ENCODE measurements at places on chromosomes 7 and 10.

GRCh38 chr10:22849077-22849805 lies 78.6 kb upstream of the ARMC3 start:
- DNase-seq: no peak

- DNase-seq: no peak
These were observed 453.1 kb downstream of the SORCS1 start for GRCh38 chr10:106711313-106711906.

DNA sequence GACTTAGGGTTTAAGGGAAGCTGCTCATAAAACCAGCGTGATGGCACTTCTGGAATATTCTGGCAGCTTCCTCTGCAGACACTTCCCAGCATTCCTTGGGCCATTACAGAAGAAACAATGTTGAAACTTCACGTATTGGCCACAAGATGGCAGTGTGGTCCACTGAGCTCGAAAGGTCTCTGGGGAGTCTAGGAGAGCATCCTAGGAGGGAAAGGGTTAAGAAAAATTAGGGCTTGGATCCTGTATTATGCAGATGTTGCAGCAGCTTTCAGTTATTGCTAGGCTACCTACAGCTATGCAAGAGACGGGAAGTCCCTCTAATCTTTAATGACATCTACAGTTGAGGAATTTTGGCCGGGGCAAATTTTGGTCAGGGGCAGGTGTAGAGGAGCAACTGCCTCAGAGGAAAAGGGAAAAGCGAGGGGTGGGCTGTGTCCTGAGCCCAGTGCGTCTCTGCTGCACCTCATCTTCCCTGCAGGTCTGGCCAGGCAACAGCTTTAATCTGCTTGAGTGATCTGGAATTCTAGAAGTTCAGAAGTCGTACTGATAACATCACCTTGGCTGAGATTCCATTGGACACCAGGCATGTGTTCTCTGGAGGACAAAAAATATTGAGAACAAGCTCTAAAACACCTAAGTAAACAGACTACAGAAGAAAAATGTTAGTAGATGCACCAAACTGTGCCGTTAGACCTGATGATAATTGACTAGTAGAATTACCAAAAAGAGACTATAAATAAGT lies 220.8 kb upstream of the PRSS58 start:
- DNase-seq: no peak

DNA sequence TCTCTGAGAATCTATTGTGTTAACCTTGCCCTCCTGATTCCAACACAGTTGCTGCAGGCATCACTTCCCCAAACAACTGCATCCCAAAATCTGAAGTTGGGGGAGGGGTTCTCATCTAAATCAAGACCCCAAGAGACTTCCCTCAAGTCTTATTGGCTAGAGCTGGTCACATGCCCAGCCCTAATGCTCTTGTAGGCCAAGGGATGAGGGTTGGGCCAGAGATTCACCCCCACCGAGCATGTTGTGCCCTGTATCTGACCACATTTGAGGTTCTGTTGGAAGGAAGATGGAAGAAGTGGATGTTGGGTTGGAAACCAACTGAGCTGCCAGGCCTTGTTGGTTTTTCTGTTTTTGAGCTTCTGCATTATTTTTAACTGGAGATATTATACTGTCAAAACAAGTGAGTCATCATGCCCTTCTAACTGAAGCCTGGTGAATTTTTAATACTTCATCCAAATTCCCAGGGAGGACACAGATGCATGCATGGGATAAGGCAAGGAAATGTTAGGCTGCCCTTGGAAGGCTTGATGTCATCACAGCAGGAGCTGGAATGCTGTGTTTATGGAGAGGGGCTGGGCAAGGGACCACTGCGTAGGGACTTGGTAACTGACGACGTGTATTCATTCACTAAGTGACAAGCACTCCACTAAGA lies 68.6 kb upstream of the CACUL1 start:
- DNase-seq: no peak

- DNase-seq: no peak
These were observed 354.6 kb downstream of the PHF14 start for GRCh38 chr7:11328309-11328708.

- no peak for DNase-seq
These were observed 152.2 kb downstream of the DNAJB6 start for GRCh38 chr7:157488966-157489365.

GRCh38 chr10:86792461-86793167 lies 36.2 kb downstream of the BMPR1A start:
- no peak for DNase-seq

GRCh38 chr7:94252971-94253370 lies 141.7 kb upstream of the COL1A2 start:
- DNase-seq: no peak

DNA sequence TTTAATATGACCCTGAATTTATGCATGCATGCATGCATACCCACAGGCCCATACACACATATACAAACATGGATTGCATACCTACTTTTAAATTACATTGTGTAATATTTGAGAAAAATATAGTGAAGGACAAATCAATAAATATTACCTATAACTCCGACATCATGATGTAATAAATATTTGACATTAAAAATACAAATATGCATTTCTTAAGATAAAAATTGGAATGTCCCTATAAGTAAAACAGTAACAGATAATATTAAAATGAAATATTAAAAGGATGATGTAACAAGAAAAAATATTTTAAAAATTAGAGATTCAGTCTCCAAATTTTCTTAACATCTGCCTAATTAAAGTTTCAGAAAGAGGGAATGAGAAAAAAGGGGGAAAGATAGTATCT lies 433.0 kb downstream of the MDFIC start:
- no peak for DNase-seq

DNA sequence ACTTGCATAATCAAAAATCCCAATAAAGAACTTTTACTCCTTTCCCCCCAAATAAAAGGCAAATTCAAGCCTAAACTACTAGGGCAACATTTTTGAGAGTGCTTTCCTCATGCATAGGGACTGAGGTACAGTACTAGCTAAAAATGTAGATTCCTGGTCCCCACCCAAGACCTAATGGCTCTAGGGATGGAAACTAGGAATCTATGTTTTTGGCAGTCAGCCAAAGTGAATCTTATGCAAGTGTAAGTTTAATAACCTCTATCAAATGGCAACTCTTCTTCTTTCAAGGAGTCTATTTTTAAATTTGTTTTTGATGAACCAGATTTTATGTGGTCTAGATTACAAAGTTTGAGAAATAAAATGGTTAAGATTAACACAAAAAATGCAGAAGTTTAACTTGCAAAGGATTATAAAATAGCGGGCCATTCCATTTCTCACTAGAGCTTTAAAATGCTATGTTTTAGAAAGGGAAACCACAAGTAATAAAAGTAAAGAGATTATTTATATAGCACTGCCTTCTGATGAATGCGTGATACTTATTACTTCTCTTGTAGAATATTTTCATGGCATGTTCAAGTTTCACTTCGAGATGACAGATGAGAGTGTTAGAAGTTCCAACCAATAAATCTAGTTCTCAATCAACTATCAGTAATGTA lies 70.4 kb upstream of the MDFIC start:
- DNase-seq: no peak

- DNase-seq: no peak
These were observed 128.4 kb upstream of the PPP2R2D start for GRCh38 chr10:131772441-131772840.

- DNase-seq: no peak
These were observed 117.5 kb upstream of the WNT16 start for GRCh38 chr7:121211253-121211652.

DNA sequence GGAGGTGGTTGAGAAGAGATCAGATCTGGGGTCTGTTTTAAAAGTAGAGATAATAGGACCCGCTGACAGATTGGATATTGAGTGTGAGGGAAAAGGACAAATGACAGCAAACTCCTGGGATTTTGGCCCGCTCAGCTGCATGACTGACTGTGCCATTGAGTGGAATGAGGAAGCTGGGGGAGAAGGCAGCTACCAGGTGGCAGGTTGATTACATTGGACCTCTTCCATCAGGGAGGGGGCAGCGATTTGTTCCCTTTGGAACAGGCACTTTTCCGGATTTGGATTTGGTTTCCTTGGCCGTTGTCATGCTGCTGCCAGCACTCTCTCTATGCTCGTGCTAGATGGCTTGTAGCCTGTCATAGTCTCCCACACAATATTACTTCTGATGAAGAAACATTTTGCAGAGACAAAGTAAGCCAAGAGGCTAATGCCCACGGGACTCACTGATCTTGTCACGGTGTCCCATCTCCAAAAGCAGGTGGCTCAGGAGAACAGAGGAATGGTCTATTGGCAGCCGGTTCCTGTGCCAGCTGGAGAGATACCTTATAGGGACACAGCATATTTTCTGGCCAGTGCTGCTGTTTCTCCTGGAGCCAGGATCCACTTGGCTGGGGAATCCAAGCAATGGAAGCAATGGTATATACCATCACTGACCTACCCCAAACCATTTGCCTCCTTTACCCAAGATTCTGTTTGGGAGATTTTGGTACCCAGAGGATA lies 69.1 kb upstream of the WAC start:
- no peak for DNase-seq

- no peak for DNase-seq
These were observed 4.4 kb downstream of the FUOM start for GRCh38 chr10:133353202-133353959.

GRCh38 chr10:109027534-109028185 lies 895.7 kb downstream of the XPNPEP1 start:
- DNase-seq: no peak

- DNase-seq: no peak
These were observed 61.5 kb downstream of the NKX6-2 start for GRCh38 chr10:132724446-132724845.

All from activated effector memory CD4-positive, alpha-beta T cell treated with Interleukin-2 at 50 U/mL for 16 hours (primary cell).